Right ventricle myocardium superior (tissue), 1 donor: ENCODE measurements at places on chromosomes 12 and 14.

- no peak for DNase-seq
Observed at GRCh38 chr12:68812553-68813241, 4.7 kb downstream of the MDM2 start.

DNA sequence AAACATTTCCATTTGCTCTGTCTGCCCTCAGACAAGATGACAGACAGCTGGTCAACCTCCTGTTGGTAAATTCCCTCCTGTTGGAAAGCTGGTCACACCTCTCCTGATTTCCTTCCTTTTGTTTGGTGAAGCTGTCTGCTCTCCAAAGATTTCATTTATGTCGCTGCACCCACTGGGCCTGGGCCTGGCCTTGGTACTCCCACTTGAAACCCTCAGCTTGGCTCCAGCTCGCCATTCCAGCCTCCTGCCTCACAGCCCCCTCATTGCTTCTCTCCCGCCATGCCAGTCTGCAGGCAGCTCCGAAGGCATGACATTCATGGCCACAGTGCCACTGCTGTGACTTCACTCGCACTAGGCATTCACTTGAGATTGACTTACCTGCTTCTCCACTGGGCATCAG, 451.8 kb downstream of the VRK1 start:
- DNase-seq, result no peak

- DNase-seq, result no peak
Observed at GRCh38 chr12:65499167-65499566, 220.7 kb downstream of the MSRB3 start.

DNA sequence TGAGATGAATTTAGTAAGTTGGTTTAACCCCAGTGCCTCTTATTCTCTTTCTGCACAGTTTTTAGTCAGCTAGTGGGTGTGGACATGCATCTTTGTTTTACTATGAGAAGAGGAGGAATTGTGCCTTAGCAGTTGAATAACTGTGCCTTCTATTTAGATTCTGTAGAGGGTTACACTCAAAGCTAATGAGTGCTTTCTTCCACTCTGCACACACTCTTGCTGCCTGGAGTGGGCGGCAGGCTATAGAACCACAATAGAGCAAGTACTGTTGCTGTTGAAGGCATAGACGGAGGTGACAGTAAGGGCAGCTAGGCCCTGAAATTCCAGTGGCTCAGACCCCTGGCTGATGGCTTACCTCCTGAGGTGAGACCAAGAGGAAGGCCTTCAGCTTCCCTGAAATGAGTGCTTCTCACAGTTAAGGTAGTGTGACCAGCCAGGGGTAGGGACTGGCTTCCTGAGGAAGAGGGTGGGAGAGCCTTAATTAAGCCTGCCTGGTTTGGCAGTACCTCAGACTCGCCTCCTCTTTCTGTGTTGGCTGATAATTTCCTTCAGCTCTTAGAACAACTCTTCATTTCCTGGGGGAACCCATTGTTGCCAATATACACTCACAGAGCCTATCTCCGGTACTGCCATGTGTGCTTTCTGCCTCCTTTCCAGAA, 24.7 kb downstream of the SUSD6 start:
- no peak for DNase-seq

- no peak for DNase-seq
Observed at GRCh38 chr14:24139272-24139934, 2.0 kb downstream of the EMC9 start.
